ENCODE measurements at places on chromosomes 11 and 22.

- DNase-seq = no peak
Observed at GRCh38 chr11:73951797-73952196, 971 bp downstream of the DNAJB13 start.

- no peak for DNase-seq
Observed at GRCh38 chr22:48489551-48490499, 1337.8 kb downstream of the BRD1 start.

- no peak for DNase-seq
Observed at GRCh38 chr11:95076416-95076815, 9.7 kb downstream of the SRSF8 start.

DNA sequence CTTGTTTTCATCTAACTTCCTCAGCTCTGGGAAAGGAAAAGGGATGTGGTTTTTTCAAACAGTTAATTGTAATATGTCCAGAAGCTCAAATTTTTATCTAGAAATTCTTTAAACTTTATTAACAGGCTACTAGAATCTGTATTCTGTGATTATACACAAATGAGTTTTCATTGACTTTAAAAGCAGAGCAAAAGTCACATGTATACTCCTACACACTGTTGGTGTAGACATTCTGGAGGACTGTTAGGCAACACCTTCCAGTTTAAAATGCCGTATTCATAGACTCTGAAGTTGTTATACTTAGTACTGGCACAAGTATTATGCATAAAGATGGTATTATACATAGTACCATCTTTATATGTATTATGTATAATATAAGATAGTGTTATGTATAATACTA is 64.9 kb downstream of the SPECC1L start:
- no peak for DNase-seq

GRCh38 chr22:49137206-49137840 is 690.4 kb downstream of the BRD1 start:
- no peak for DNase-seq

- no peak for DNase-seq
Observed at GRCh38 chr11:8340296-8340695, 76.6 kb upstream of the LMO1 start.

GRCh38 chr11:124897674-124898262 is at the start of gene ROBO4:
TSS of gene ROBO4 (minus strand) at chr11:124897865. CDS start at chr11:124897795, 70 bp downstream.
- DNase-seq = no peak

DNA sequence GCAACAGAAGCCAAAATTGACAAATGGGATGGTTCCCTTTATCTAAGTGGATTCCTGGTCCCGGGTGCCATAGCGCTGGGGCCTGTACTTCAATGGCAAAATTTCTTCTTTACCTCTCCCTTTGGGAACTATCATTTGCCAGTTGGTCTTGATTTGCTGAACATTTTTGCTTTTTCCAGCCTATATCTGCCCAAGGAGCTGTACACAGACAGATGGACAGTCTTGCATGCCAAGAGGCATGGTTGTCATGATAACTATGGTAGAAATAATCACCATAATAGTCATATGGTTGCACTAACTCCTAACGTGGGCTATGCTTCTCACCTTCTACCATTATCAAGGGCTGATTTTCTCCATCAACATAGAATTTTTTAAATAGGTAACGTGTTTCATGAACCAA is 1030.9 kb downstream of the OPCML start:
- DNase-seq = no peak

- DNase-seq = no peak
Observed at GRCh38 chr11:77806993-77807392, 13.5 kb downstream of the RSF1 start.

DNA sequence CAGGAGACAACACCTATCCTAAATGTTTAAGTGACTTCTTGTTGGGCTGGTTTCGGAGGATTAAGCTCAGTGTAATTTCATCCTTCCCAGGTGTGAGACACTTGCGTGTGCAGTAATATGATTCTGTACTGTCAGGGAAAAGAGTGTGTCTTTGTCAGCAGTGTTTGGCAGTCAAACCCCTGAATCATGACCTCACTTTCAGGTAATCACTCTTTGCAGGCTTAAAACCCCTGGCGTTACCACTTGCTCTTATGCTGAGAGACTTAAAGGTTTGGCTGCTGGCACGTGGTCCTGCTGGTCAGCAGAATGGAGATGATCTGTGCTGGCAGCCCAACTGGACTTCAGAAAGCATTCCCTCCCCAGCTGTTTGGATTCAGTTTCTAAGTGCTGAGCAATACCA is 56.1 kb downstream of the APIP start:
- no peak for DNase-seq

DNA sequence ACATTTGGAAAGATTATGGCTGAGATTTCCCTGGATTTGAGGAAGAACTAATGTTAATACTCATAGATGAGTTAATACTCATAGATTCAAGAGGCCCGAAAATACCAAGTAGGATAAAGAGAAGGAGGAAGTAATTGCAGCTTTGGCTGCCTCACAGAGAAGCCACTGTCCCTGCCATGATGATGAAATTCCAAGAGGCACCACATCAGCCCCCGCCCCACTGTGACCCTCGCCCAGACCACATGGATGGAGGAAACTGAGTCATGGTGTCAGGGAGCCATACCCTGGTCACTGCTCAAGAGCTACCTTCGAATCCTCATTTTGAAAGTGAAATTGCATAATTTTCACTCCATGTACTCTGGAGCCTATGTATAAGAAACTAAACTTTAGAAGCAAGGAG is 92.9 kb upstream of the SLC22A12 start:
- no peak for DNase-seq

DNA sequence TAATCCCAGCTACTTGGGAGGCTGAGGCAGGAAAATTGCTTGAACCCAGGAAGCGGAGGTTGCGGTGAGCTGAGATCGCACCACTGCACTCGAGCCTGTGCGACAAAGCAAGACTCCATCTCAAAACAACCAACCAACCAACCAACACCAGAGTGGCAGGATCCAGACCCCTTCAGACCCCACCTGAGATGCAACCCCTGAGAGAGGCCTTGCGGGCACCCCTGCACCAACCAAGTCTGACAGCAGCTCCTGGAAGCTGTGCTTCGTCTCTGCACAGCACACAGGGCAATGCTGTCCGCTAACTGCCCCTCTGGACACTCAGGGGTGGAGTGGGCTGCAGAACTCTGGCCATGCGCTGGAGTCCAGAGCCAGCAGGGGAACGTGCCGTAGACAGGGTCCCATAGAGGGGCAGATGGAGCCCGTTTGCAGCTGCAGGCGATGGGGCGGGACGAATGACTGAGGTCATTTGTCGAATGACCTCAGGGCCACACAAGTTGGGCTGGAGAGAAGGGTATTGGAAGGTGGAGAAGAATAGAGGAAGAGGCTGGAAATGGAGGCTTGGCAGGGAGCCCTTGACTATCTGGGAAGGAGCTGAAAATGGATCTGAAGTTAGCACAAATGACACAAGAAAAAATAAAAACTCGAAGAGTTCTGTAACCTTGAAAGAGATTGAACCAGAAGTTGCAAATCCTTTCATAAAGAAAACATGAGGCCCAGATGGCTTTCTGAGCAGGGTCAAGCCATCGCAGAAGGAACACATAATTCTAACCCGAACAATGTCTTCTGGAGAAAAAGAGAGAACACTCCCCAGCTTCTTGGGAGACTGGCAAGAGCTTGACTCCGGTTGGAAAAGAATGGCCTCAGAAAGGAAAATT is 199.7 kb downstream of the CTTN start:
- no peak for DNase-seq

DNA sequence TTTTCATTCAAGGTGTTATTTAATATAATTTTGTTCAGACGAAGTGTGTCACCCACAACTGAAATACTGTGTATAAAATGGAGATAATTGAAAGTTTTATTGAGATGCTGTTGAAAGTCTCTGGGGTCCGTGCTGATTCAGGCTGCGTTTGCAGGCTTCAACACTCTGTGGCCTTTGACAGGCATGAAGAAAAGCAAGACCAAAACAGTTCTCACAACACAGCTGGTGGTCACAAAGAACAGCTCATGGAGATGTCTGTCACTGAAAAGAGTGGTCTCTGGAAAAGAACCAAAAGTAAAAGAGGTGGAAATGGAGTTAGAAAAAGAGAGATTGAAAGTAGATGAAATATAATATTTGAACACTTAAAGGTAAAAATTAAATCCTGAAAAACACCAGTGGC is 9.8 kb upstream of the MPPED2 start:
- no peak for DNase-seq

DNA sequence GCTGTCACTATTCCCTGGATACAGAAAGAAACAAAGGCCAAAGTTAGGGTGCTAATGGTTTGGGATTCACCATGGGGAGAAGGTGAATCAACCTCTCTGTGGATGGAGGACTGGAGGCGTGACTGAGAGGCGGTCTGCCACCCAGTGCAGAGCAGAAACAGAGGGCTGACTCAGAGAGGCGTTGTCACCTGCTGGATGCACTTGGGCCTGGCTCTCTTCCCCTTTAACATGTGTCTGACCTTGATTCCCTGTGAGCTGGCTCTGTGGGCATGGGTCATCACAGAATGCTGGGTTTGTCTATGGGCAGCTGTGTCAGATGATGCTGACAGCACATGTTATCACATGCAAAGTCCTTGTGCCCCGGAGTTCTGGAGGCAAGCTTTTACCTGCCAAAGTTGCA is 75.9 kb downstream of the LDLRAD3 start:
- no peak for DNase-seq

- no peak for DNase-seq
Observed at GRCh38 chr22:23061471-23062280, 8.6 kb upstream of the GNAZ start.

GRCh38 chr11:121163658-121164308 is 62.7 kb downstream of the TECTA start:
- no peak for DNase-seq

DNA sequence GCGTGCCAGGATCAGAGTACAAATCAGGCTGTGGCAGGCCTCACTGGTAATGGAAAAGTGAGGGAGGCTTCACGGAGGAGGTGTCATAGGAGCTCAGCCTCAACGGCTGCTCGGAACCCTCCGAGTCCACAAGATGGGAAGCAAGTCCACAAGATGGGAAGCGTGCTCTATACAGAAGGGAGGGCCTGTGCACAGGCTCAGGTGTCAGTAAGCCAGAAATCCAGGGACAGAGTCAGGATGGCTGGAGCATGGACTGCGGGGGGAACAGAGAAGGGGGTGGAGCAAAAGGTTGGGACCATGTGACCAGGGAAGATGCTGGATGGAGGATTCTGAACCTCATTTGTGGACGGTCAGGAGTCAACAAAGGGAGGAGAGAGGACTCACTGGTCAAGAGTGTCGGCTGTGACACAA is 3.4 kb upstream of the DPP3 start:
- no peak for DNase-seq

- DNase-seq = no peak
Observed at GRCh38 chr11:20458905-20459632, 71.6 kb downstream of the PRMT3 start.

DNA sequence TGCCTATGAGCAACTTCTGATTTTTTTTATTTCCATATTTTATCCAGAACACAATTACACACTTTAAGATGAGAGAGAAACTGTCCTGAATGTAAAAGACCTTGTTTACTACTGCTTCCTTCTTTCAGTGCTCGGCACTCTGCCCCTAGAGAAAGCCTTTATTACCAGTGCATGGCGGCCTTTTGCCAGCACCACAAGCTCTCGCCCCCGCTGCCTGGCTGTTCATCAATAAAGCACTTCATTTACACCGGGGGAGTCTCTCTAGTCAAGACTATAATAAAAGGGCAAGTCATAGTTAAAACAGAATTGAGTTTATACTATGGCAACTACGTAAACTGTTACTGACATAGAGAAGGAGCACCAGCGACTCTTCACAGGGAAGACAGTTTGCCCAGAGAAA is 259.5 kb downstream of the CADM1 start:
- no peak for DNase-seq

DNA sequence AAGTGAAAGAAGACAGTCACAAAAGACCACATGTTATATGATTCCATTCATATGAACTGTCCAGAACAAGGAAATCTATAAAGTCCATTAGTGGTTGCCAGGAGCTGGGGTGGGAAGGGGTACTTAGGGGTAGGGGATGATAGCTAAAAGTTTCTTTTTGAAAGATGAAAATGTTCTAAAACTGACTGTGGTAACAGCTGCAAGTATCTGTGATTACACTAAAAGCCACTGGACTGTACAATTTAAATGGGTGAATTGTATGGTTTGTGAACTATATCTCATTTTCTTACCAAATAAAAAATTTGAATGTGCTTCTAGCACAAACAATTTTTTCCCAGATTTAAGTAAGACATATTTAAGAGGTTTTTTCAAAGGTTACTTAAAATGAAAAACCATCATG is 22.1 kb downstream of the CHKA start:
- no peak for DNase-seq

GRCh38 chr11:134449713-134450112 is 37.7 kb upstream of the B3GAT1 start:
- no peak for DNase-seq

DNA sequence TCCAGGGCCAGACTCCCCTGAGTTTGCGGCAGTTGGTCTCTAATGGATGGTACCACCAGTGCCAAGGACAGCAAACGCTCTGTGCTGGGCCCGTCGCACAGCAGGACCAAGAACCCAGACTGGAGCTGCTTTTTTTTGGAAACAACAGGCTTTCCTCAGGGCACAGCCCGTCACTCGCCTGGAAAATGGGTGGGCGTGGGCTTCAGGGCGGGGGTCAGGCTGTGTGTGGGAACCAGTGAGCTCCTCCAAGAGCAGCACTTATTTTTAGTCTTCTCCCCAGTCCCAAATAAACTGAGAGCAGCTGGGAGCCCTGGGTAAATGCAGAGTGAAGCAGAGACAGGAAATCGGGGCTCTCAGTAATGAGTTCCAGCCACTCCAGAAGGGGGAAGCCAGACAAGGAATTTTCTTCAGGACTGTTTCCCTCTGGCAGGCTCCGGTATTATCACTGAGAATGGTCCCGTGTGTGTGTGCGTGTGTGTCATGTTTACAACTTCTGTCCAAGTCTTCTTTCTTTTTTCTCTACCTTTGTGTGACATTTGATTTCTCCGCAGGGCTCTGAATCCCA is 63.0 kb downstream of the PPFIBP2 start:
- DNase-seq = no peak

DNA sequence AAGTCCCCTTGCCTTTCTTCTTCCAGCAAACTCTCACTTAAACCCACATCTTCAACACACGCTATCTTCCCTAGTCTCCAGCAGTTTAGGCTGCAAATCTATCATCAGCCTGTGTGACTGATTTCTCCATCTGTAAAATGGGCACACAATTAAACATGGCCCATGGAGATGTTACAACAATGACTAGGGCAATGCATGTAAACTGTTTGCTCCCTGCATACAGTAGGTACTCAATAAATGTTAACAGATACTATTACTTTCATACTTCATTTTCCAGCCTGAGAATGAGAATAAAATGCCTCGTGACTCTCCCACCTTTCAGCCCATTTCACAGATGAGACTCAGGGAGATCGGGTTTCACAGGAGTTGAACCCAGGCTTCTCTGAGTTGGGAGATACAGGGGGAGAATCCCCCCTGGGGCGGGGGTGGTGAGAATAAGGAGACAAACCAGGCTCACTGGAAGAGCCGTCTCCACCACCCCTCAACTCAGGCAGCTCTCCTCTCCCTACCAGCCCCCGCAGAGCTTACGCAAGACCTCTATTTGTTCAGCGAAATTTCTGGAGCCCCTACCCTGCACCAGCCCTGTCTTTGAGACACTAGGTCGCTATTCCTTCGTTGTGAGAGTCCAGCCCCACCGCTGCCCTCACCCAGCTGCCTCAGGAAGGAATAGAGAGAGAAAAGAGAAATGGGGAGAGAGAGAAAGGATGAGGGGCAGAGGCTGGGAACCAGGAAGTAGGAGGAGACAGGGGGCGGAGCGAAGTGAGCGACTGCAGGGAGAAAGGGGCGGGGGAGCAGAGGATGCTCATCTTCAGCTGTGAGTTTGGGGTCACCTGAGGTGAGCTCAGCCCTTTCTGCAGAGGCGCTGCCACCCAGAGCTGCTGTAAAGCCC is 42.1 kb upstream of the KLHL35 start:
- no peak for DNase-seq

All from HEK293T (cell line).